ENCODE measurements at places on chromosomes 2 and 18.

DNA sequence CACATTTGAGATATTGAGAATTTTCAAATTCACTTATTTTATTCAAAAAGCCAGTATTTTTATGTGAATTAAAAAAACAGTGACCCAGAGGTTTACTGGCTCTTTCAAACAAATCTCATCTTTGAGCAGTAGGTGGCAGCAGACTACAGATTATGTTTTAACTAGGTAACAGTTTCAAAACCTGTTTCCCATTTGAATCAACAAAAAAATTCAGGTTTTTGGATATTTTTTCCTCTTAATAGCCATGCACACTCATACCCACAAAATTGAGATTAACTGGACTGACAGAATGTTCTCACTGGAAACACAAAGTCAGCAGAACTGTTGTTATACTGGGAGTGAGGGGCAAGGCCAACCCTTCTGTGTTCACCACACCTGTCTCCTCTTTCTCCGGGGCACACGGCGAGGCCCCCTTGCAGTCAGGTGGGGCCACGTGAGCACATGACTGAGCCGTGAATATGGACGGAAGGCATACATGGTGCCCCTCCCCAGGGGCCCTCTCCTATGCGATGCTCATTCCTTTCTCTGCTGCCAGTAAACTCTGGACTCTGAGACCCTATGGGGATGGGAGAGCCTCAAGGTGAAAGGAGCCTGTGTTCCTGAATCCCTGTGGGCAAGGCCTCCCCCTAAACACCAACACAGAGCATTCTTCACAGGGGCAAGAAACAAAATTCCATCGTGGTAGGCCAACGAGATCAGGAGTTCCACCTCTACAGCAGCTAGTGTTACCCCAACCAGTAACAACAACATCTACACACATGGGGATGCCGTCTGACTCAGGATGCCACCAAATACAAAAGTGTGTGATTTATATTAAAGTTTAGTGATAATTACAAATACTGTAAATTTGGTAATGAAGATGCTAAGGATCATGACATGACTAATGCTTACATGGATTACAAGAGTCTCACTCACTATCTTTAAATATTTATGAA lies 80.4 kb downstream of the LPIN2 start:
- no peak for DNase-seq

GRCh38 chr2:9744256-9745004 lies 98.8 kb upstream of the TAF1B start:
- DNase-seq: peak; percentile 20

GRCh38 chr2:12321886-12322285 lies 394.9 kb upstream of the TRIB2 start:
- no peak for DNase-seq

DNA sequence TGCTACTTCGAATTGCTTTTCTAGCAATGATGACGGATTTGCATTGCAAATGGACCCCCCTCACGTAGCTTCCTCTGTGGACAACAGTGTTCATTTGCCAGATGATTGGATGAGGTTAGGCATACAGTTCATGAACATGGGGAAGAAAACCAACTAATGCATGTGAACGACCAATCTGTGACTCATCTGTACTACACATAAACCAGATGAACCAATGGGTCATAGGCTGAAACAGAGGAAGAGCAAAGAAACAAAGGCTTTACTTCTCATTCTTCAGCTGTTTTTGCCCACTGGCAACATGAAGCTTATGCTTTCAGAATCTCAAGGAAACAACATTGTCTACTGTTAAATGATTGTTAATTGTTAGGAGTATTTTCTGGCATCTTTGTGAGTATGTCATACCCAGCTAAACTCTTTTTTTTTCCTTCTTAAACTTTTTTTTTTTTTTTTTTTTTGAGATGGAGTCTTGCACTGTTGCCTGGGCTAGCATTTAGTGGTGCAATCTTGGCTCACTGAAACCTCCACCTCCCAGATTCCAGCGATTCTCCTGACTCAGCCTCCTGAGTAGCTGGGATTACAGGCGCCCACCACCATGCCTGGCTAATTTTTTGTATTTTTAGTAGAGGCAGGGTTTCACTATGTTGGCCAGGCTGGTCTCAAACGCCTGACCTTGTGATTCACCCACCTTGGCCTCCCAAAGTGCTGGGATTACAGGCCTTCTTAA lies 35.5 kb downstream of the EFEMP1 start:
- DNase-seq: no peak

- no peak for DNase-seq
Observed at GRCh38 chr2:219155054-219155644, 5.5 kb downstream of the NHEJ1 start.

DNA sequence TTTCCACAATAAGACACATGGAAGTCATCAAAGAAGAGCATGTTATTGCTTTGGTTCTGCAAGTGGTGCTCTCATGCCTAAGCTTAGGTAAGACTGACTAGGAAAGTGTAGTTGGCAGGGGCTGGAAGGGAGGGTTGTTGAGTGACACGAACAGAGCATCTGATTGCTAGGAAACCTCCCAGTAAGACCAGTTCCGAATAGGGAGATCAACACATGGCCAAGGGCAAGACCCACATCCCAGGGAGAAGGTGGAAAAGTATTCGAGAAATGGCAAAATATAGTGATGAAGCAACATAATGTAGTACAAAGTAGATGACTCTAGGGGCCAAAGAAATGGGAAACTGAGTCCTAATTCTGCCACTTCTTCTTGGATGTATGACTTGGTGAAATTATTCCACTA lies 33.8 kb upstream of the FMNL2 start:
- no peak for DNase-seq

GRCh38 chr2:192026059-192026824 lies 168.5 kb downstream of the TMEFF2 start:
- DNase-seq: no peak

DNA sequence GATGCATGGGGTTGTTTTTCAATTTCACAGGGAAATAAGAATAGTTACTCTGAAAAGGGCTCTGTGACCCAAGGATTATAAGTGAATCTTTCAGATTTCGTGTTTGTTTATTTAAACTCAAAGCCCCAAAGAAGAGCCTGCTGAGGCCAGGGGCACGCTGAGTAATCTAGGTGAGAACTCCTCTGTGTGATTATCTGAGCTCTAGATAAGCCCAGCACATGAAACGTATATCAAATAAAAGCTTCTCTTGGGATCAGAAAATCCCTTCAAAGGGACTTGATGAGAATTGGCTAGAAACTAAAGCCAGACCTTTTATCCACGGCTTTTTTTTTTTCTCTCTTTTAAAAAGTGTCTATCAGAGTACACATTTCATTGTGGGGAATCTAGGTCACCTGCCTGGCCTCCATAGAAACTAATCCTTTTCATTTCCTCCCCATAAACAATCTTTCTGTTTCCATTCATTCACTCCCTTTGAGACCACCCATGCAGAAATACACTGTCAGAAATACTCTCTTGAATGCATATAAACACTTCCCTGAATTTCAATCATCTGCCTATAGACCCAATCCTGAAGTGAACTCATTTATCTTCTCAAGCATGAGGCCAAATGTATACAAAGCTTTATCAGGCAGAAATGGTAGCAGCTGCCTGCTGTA lies 137.4 kb downstream of the RIT2 start:
- DNase-seq: no peak

DNA sequence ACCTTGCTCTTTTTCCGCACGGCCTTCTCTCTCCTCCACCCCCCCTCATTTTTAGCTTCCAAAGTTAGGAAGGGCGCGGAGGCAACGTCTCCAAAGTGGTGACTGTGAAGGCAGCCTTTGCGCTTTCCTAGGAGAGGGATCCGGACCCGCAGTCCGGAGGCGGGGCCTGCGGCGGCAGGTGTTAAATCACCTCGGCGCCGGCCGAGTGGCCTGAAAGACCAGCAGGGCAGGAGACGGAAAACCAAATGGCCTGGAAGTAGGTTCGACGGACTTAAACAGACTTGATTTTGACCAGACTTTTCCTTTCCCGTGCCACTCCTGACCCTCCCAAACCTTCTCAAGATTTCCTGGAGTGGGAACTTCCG lies 615 bp downstream of the GORASP2 start:
- DNase-seq: peak; percentile 74

GRCh38 chr2:86352137-86352726 lies 14.8 kb upstream of the REEP1 start:
- no peak for DNase-seq

- DNase-seq: no peak
Observed at GRCh38 chr2:31736695-31737454, 156.1 kb upstream of the SRD5A2 start.

GRCh38 chr2:151634736-151635467 lies 99.4 kb downstream of the NEB start:
- DNase-seq: no peak

DNA sequence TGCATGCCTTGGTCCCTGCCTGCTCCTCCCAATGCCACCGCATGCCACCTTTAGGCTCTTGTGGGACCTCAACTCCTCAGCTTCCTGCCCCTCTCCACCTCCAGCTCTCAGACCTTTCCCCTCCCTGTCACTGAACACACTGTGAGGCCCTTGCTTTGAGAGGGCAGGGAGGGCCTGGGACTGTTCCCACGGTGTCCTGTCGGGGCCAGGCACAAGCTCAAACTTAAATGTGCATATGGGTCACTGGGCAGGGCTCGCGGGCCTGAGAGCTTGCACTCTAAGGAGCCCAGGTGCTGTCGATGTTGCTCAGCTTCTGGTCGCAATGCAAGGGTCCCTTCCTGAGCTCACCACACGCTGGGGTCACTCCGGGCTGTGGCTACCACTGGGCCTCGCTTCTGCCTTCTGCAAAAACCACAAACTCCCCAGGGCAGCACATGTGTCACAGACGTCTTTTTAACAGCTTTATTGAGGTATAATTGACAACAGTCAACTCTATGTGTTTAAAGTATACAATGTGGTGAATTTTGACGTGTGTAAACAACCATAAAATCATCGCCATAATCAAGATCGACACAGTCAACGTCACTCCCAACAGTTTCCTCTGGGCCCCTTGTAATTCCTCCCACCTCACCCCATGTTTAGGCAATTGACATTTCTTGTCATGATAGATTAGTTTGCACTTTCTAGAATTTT lies 11.9 kb upstream of the B3GNT7 start:
- no peak for DNase-seq

DNA sequence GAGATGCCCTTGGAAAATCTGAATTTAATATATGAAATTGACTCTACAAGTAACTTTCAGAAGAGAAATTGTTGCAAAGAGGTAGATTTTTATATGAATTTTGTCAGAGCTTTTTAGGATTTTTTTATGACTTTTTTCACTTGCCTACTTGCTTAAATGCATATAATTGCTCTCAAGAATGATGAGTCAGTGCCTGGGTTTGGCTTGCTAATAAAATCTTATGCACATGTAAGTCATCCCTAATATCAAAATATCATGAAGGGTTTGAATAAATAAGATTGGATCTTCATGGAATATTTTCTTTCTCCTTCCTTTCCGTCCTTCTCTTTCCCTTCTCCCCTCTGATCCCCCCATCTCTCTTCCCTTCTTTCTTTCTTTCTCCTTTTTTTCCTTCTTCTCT lies 354.1 kb downstream of the TXNL1 start:
- no peak for DNase-seq

DNA sequence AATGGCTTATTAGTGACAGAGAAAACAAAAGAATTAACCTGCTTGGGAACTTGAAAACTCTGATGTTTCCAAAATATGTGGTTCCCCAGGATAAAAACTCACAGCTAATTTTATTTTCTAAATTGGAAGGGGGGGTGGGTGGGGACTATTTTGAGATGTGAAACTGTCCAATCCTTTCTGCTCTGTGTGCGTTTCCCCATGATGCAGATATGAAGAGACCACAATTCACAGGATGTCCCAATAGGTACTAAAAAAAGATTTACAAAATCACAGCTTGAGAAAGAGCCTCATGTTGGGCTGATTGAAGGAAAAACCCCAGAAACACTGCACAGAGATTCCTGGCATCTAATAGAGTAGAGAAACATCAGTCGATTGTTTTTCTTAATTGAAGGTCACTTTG lies 273.2 kb downstream of the ARHGAP15 start:
- DNase-seq: no peak

All from upper lobe of left lung (tissue), 6 donors.